ENCODE measurements at places on chromosomes 1 and 21.

GRCh38 chr1:154178013-154178412 lies 13.9 kb downstream of the TPM3 start:
- DNase-seq = peak; percentile 34

- peak; percentile 15 for DNase-seq
Measured at GRCh38 chr1:119159111-119159510, 18.7 kb upstream of the WARS2 start.

DNA sequence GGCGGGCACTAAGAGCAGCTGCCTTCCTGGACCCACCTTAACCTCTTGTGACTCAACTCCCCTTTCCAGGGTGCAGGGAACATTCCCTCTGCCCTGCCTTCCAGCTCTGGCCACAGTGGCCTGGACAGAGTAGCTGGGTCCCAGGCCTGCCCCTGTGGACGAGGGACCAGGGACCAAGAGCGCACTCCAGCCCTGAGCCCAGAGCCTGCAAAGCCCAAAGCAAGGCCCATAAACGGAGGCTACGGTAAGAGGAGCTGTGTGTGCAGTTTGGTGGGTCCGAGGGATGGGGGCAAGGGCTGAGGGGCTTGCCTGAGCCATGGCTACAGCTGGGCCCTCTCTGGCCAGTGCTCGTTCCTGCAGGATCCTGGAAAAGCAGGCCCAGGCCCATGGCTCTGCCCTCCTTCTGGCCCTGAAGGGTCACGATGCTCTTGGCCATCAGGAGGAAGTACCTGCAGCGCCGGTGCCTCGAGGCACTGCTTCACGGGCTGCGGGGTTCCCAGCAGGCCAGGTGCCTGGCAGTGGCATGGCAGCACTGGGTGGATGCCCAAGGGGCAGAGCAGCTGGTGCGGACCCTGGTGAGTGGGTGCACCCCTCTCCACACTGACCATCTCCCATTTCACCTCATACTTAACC lies 17.8 kb downstream of the MTHFR start:
- no peak for DNase-seq

DNA sequence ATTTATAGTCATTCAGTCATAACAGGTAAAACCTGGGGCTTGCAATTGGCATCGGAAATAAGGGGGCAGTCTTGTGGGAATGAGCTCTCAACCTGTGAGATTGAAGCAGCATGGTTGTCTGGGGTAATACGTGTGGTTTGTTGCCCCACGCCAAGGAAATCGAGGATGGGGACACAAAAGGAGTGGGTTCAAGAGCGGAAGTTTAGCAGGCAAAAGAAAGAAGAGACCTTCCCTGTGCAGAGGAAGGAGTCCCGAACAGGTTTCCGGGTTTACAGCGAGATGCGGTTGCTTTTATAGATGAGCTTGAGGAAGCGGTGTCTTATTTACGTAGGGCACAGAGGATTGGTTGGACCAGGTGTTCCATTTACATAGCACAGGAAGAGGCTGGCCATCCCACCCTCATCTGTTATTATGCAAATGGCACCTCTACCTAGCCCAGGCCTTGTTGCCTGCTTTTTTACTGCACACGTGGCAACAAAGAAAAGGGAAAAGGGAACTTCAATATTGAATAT lies 37.3 kb downstream of the IFNAR1 start:
- no peak for DNase-seq

GRCh38 chr1:47214549-47214948 lies 17.5 kb downstream of the TAL1 start:
- DNase-seq = no peak

GRCh38 chr1:30449428-30450147 lies 273.8 kb downstream of the MATN1 start:
- no peak for DNase-seq

DNA sequence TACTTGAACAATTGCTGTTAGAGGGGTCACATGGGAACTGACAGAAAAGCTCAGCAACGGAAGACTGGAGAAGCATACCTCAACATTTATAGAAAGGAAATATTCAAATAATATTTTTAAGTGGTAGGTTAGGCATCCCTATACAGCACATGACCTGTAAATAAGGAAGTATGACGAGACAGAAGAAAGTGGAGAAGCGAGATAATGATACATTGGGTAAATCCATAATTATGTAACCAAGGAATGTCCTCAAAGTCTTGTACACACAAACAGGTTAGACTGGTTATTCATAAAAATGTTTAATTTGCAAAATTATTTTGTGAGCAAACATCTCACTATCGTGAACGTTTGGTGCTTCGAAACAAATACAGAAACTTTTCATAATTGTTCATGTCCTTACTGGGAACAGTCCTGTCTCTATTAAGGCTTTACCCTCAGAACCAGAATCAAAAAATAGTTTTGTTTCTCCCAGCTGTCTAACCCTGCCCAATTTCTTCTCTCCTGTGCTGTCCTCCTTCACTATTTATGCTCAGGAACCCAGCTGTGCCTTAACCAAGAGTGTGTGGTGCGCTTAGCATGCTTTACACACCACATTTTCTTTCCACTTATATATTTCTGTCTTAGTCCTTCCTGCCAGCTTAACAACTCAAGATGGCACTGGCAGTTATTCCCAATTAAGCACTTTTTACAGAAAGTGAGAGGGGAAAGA lies 10.2 kb downstream of the KMO start:
- no peak for DNase-seq

DNA sequence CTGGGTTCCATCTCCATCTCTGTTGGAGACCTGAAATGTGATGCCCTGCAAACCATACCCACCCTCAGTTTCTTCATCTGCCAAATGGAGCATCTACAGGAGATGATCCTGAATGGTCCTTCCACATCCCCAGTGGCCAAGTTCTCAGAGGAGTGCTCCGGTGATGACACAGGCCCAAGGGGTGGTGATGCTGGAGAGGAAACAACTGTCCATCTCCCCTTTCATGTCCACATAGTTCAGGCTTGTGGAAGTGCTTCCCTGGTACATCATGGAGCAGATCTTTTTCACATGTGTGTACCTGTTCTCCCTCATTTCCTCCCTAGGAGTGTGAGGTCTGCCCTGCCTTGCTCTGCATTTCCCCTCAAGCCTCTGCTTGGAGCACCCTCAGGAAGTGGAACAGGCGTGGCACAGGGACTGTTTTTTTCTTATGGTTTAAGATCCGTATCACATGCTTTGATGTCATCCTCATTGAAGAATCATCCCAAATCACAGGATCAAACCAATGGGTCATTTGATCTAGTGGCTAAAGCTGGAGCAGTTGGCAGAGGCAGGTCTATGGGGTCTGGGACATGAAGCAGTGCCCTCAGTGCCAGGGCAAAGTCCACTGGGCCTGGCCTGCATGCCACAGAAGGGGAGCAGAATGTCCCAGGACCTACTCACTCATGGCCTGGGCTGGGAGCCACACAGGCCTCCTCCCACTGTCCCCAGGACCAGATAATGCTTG lies 8.2 kb upstream of the TRIM63 start:
- no peak for DNase-seq

DNA sequence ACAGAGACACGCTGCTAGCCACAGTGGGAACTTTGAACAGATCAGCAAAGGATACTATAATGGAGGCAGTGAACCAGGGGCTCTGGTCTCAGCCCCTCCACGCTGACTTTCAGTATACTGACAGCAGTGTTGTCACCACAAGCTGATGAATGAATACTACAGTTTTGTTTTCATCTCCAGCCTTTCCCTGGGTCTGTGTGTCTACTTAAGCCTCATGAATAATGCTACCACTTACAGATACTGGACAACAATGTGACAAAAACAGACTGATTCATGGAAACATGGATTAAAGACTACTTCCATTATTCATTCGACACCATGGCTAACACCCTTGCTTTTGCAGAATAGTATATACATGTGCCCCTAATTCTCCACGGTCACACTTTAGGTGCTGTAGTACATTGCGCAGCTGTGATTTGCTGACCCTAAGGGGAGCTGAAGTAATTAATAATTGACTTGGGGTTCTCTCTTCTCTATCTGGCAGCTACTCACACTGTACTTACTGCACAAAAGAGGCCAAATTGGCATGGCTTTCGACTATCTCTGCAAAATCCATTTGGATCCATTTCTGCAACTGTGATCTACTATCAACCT lies 203.2 kb upstream of the LYPLAL1 start:
- DNase-seq = no peak

DNA sequence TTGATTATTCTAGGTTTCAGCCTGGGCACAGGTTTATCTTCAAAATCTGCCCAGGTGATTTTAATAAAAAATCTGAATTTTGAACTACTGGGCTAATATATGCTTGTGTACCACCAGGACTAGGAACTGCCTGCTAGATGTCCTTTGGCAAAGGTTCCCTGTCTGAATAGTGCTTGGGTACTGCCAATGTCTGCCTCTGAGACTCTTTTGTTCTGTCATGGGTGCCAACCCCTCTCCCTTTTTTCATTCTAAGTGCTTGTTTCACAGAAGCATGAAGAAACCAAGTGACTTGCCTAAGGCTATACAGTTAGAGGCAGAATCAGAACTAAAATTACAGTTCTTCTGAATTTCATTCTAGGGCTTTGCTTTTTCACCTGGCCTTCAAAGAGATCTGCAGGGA lies 106.3 kb upstream of the CACHD1 start:
- no peak for DNase-seq

- DNase-seq = no peak
Measured at GRCh38 chr1:5645135-5645399, 347.2 kb downstream of the NPHP4 start.

GRCh38 chr1:117150316-117150715 lies 28.8 kb upstream of the TRIM45 start:
- no peak for DNase-seq

DNA sequence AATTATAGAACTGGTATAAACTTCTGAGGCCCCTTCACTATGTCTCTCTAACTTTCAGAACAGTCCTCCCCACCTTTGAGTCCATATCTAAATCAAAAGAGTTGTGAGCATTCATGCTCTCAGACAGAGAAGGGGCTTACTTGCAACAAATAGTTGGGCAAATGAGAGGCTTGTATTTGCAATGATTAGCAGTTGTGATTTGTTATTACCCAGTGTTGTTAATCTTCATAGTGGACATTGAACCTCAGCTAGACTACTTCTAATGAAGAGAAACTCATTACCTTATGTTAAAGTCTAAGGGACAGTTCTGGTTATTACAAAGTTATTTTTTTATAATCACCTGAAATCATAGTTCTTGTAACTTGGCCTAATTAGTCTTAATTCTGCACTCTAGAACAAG lies 114.5 kb downstream of the RABGAP1L start:
- no peak for DNase-seq

DNA sequence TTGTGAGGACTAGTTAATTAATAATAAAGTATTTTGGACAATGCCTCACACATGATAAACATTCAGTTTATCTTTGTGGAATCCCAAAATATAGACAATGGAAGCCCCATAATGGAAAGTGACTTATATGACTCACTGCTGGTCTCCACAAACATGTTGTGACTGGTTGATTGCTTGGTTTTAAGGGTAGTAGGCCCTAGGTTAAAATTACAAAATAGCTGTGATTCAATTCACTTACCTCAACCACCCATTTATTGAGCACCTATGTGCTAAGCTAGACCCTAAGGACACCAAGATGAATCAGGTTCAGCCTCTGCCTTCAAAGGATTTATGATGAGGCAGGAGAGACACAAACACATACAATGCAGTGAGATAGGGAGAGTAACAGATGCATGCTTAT lies 42.4 kb downstream of the KANK4 start:
- no peak for DNase-seq

DNA sequence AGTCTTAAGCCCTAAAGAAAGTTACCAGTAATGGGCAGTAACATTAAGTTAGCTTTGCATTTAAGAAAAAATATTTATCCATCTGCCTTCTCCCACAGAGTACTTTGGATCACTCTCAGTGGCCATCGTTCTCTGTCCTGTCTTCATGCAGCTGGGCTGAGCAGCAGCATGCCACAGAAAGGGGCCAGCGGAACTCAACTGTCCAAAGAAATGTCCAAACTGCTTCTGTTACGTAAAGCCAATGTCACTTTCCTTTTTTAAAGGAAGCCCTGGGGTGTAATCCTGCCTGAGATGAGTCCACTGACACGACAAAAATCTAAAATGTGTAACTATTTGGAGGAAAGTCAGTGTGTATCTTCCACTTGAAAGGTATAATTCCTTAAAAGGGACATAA lies 291.6 kb downstream of the SMYD3 start:
- DNase-seq = no peak

DNA sequence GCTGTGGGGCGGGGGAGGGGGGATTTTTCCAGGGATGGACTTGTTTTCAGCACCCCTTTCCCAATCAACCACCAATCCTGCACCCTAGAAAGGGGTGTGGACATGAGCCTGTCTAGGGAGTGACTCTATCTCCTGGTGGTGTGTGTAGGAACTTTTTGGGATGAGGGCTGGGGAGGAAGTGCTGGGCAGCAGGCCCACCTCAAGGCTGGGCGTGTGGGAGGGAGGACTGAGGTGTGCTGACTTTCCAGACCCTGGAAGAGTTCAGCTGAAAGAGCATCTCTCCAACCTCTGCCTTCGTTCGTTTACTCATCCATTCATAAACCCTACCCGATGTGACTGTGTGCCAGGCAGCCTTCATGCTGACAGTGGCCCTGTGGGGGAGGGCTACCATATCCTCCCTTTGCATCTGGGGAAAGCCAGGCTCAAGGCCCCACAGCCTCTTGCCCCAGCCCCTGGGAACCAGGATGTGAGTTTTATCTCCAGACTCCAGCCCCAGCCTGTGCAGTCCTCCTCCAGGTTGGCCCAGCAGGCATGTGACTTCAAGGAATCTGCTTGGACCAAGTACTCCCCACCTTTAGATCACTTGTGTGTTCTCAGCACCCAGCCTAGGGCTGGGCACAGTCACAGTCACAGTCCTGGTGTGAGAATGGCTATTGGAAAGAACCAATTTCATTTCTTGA lies 6.7 kb downstream of the KNCN start:
- DNase-seq = no peak

DNA sequence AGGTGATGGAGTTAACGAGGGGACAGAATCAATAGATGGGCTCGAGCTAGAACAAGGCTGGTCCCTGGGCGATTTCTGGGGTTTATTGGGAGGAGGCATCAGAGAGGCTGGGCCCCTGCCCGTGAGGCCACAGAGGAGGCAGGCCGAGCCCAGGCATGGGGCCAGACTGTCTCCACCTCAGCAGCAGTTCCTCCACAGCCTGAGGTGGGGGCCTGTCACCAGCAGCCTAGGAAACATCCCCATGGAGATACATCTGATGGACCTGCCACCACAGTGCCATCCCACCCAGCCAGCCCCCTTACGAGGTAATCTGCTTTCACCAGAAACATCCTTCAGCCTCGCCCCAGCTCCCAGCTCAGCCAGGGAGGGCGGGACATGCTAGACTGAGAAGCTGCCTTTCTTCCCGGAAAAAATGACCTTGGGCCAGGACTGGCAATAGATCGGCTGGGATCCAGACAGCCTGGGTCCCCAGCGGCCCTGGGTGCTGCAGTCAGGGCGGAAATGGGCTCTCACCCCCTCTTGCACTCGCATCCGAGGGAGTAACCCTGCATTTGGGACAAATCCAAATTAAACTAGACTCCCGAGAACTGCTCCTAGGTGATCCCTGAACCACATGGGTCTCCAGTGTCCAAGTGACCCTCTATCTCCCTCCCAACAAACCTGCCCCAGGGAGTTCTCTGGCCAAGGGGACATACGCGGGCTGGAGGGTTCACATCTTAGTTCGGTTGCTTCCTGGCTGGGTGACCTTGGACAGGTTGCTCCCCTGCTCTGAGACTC lies 10.0 kb upstream of the EPHA8 start:
- DNase-seq = no peak

All from fibroblast of lung (primary cell).